ENCODE measurements at places on chromosomes 1 and 21.

DNA sequence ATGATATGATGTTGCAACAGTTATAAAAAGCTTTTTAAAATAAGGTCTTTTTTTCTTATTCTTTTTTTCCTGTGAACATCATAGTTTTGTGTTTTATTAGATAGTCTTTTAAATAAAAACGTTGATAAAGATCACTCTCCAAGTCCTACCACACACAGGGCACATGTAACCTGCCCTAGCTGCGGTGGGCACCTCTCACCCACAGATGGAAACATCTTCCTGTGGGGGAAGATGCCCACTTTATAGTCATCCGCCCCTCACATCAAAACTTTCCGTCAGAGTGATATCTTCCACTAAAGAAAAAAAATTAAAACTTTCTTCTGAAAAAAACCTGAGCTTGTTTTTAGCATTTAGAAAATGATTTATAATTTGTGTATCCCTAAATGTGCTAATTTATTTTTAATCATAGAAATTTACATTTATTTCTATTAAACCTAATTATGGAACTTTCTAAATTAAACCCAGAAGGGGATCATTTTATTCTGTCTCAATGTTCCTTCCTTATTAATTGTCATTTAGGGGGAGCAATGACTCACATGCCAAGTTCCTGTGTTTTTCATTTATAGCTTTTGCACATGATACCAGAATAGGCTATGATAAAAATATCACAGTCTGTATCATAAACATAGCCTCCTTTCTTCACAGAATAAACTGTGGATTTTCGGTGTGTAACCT lies 24.7 kb downstream of the TNFRSF9 start:
- DNase-seq = peak; percentile 21

- DNase-seq = no peak
These were observed 90.5 kb downstream of the SELENOF start for GRCh38 chr1:86823386-86823785.

DNA sequence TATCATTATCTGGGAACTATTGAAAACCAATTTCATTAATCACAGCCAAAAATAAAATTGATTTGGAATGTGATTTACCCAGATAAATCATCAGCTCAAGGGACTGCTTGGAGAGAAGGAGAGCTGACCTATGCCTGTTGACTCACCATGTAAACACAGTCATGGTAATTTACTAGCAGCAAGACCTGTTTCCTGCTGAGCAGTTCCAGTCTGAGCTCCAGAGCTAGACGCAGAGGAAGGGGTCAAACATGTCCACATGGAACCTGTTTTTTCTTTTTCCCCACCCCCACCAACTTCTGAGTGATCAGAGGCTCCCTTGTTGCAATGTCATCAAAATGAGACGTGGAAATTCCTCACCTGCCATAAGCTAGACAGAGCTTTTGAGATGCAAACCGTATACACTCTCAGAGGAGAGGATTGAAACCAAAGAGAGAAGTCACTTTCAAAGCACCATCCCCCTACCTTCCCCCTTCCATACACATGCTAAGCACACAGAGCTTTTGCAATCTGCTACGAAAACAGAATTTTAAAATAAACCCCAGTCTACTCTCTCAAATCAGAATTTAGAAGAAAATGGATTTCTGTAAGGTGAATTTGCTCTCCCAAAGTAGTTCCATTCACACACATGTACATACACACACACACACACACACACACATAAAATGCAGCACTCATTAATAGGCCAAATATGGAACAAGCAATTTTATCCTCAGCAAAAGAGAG lies 55.9 kb upstream of the PTGFRN start:
- peak; percentile 92 for DNase-seq

- DNase-seq = no peak
These were observed 18.0 kb upstream of the GRHL3 start for GRCh38 chr1:24300971-24301784.

- DNase-seq = no peak
These were observed 2.6 kb upstream of the PTPRU start for GRCh38 chr1:29233693-29234092.
